ENCODE measurements at places on chromosomes 16 and 17.
A peak's percentile ranks its signal among the peaks of the same experiment; 100 is the strongest.

DNA sequence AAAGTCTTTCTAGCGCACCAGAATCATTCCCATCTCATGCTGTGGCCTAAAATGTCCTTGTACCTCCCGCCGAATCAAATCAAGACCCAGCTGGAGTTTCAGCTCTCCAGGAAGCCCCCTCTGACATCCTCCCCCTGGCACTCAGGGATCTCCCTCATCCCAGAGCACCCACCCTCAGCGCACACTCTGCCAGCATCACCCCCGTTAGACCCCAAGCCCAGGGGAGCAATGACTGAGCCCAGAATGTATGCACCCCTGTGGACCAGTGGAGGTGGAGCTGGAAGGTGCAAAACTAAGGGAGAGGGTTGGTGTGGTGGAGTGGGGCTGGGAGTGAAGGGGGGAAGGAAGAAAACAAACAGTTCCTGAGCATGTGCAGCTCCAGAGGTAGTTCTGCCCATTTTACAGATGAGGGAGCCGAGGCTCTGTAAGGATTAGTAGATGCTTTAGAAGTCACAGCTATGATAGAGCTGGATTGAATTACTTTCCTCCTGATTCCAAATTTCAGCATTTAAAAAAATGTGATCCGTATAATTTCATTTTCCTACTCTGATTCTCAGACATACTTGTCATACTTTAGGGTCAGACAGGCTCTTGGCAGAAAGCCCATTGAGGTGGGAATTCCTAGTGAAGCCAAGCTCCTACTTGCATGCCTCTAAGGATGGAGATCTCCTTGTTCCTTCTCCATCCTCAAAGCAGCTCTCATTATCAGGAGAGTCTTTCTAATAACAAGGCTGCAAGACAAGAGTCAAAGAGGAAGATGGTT, 242.7 kb downstream of the KATNIP start:
- DNase-seq, result no peak

DNA sequence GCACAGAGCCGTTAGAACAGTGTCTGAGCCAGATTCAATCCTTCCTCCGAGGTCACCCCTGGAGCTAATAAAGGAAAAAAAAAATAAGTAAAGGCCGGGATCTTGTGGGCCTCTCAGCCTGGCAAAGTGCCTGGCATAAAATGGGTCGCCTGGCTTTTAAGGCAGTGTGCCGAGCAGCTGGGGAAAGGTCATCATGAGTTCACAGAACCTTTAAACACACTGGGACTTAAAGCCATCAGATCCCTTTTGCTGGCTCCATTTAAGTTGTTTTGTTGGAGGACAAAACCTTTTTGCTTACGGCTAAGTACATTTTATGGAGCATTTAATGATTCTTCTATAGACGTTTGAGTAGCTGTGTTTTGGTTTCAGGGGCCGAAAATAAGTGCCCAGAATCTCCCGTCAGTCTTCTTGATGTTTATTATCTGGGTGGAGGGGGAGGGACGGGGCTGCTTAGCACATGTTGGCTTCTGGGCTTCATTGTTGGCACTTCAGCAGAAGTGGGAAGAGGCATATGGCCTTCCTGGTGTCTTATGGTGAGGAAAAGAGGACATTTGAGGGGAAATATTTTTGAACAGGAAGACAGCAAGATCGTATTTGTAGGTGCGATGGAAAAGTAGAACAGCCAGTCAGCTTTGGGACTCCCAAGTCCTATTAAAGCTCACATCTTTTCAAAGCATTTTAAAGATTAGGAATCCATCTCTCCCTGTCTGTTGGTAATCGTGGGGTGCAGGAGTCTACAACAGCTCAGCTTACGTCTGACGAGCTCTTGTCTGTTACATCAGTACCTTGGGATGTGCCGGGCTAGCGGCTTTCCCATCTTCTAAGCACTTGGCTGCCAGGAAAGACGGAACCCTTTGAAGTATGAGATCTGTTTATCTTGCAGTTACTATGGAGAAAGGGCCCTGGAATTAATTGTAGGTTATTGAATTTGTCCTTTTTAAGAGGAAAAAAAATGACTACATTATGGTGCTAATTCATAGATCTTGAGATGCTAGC, 31.1 kb downstream of the RBFOX1 start:
- DNase-seq, result no peak

- DNase-seq, result peak; percentile 80
These were observed 70.8 kb downstream of the XPO6 start for GRCh38 chr16:28140788-28141618.

DNA sequence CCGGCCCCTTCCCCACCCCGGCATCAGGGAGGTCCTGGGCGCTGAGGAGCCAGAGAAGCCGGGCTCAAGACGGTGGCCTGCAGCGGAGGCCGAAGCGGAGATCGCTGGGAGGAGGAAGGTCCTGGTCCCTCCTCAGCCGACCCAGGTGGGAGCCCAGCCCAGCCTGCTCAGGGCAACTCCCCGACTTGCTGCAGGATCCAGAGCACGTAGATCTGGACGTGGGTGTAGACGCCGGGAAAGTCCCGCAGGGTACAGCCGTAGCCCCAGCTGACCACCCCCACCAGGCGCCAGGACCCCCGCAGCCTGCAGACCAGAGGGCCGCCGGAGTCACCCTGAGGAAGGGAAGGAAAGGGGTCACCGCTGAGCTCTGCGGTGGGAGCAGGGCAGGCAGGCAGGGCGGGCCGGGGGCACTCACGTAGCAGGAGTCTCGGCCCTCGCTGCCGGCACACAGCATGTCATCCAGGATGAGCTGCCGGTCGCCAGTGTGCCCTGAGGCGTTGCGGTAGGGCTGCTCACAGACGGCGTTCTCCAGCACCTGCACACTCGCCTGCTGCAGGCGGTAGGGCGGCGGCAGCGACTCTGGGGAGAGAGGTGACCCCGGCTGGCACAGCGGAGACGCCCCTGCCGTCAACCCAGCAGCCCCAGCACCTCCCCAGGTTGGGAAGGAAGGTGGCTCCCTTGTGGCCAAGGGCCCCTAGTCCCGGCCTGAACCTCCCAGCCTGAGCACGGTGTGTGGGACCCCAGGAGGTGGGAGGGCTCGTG, 5.4 kb downstream of the TPSD1 start:
- no peak for DNase-seq

DNA sequence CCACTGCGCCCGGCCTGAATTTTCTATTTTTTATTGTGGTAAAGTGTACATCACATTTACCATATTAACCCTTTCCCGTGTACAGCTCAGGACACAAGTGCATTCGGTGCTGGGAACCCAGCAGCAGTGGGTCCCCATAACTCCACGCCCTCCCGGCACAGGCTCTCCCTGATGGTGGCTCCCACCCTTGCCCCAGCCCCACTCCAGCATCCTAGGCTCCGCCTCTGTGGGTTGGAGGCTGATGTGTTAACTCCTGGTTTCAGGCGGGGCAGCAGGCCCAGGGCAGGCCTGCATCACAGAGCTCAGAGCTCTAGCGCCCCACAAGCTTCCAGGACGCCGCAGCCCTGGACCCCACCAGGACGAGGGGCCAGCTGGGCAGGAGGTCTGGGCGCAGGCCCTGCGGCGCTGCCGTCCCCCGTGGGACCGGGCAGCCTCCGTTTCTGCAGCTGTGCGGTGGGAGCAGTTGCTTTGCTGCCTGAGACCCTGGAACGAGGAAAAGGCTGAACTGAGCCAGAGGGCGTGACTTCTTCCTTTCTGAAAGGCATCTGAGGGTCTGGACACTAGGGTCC, 19.6 kb downstream of the ZFPM1 start:
- no peak for DNase-seq

DNA sequence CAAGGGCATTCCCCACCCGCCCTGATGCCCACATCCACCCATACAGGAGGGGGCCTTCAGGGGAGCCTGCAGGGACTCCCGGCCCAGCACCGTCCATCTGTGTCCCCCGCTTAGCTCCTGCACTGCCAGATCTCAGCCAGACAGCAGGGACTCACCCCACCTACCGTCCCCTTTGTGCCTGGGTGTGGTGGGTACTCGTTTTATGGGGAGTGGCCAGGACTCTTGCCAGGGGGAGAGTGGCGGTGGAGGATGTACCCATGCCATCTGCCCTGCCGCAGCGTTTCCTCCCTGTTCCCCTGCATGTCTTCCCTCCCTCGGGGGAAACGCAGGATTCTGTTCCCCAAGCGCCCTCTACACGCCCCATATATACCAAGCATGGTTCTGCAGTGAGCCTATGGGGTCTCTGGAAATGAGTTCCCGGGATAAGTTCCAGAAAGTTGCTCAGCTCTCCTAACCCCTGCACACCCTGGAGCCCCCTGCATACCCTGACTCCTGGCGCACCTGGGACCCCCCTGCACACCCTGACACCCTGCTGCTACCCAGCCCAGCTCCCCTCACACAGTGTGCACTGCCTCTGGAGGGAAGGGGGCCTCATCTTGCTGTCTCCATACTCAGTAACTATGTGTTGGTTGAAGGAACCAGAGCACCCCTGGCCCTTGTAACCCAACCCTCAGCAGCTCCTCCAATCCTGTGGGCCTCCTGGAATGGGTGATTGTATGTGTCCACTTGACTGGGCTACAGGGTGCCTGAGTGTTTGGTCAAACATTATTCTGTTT, 4.2 kb upstream of the MAFG start:
- no peak for DNase-seq

DNA sequence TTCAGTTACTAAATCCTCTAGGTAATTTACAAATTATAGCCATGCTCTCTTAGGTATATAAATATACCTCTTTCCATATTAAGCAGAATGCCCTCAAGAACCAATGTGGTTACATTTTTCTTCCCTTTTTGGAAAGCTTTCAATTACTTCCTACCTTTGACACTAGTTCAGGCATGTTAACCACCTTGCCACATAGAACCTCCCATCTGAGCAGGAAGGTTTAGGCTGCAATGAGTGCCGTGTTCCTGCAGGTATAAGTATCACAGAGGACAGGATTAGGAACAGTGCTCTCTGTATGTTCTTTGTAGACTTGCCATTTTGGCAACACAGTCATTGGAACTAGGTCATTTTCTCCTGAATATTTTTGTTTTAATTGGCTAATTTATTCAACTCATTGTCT, 20.1 kb downstream of the KRT25 start:
- no peak for DNase-seq

DNA sequence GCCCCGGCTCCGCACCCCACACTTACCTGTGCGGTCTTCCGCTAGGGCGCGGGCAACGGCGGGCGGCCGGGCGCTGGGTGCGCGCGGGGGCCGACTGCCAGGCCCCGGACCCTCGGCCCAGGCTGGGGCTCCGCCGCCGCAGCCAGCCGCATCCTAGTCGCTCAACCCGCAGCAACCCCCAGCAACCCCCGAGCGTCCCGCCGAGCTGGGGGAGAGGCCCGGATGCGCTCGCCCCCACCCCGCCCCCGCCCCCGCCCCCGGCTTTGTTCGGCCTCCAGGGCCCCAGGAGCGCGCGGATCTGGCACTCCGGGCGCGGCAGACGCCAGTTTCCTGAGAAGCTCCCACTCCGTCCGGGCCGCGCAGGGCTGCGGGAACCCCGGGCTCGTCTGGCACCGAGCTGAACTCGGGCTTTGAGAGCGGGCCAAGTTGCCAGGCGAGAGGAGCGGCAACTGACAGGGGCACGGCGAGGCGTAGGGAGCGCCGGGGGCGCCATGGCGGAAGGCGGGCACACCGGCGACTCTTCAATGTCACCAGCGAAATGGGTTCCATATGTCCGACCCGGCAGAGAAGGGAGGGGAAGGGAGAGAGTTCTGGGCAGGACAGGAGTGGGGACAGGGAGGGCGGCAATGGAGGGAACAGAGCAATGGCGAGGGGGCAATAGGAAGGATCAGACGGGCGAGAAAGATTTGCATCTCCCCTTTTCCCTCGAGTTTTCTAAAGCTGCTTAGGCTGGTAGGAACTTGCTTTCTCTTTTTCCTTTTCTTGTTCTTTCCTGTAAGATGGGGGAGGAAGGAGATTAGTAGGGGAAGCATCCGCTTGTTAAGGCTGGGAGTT, 13.7 kb downstream of the HOXB4 start:
- DNase-seq, result no peak

Measured in CD14-positive monocyte (primary cell).